ENCODE measurements at places on chromosomes 11 and 22. TPM values are rescaled to one million over a fixed set of nuclear protein-coding genes. Genes with fewer than 3 reads are reported as not detected.

SYT13 gene
- 7.2 TPM for total RNA-seq

PIK3IP1 gene
- total RNA-seq = 1.4 TPM

TNNT3 gene
- not detected for total RNA-seq

OR2AG2 gene
- total RNA-seq = 0.01 TPM

TEX12 gene
- not detected for total RNA-seq

SLC43A3 gene
- total RNA-seq = 0.74 TPM

SHANK2 gene
- 10.5 TPM for total RNA-seq

AIFM3 gene
- 2.1 TPM for total RNA-seq

FERMT3 gene
- 1.6 TPM for total RNA-seq

RFPL2 gene
- total RNA-seq = 0.30 TPM

ETS1 gene
- total RNA-seq = 32.6 TPM

FLRT1 gene
- 0.09 TPM for total RNA-seq

SMTNL1 gene
- not detected for total RNA-seq

CENPM gene
- 40.3 TPM for total RNA-seq

OR8K5 gene
- not detected for total RNA-seq

ABCC8 gene
- total RNA-seq = 1.4 TPM

NLRP6 gene
- total RNA-seq = not detected

OR52N4 gene
- not detected for total RNA-seq

CHID1 gene
- 76.3 TPM for total RNA-seq

C11orf21 gene
- not detected for total RNA-seq

KCNJ4 gene
- 0.20 TPM for total RNA-seq

C11orf97 gene
- total RNA-seq = not detected

PATE4 gene
- total RNA-seq = not detected

SLC22A25 gene
- not detected for total RNA-seq

MAML2 gene
- 2.2 TPM for total RNA-seq

RAB38 gene
- 0.79 TPM for total RNA-seq

KRTAP5-7 gene
- total RNA-seq = not detected

FADS2 gene
- total RNA-seq = 285 TPM

PTPRCAP gene
- 0.34 TPM for total RNA-seq

DPAGT1 gene
- total RNA-seq = 43.8 TPM

CREBZF gene
- total RNA-seq = 34.1 TPM

RFPL3 gene
- not detected for total RNA-seq

FGF3 gene
- not detected for total RNA-seq
